ENCODE measurements at places on chromosomes 5 and 9. TPM values are rescaled to one million over a fixed set of nuclear protein-coding genes. Genes with fewer than 3 reads are reported as not detected.

Gene PCDHGA4
- total RNA-seq: 6.0 TPM

Gene CACNA1B
- total RNA-seq: 0.13 TPM

Gene SOX30
- not detected for total RNA-seq

Gene FBP2
- total RNA-seq: not detected

Gene DND1
- 0.26 TPM for total RNA-seq

Gene PCDHA7
- total RNA-seq: under 0.01 TPM

Gene LRRC19
- not detected for total RNA-seq

Gene GNA14
- 0.40 TPM for total RNA-seq

Gene CARTPT
- not detected for total RNA-seq

Gene SOWAHA
- total RNA-seq: 0.16 TPM

Gene KIAA0825
- total RNA-seq: 2.2 TPM

Gene ADAMTS6
- total RNA-seq: 32.3 TPM

Gene CAMSAP1
- total RNA-seq: 22.8 TPM

Gene ZSWIM6
- total RNA-seq: 8.5 TPM

Gene PCDHGA7
- total RNA-seq: 0.65 TPM

Gene PCDHGA5
- 1.3 TPM for total RNA-seq

Gene NXNL2
- total RNA-seq: not detected

Gene SERF1B
- 13.3 TPM for total RNA-seq

Gene LCN9
- not detected for total RNA-seq

Gene SPINK6
- total RNA-seq: not detected

Gene SPINK1
- total RNA-seq: 0.26 TPM

Gene ST6GALNAC4
- total RNA-seq: 56.2 TPM

Gene NCS1
- 57.9 TPM for total RNA-seq

Gene PIP5KL1
- total RNA-seq: 3.7 TPM

Gene CXCL14
- total RNA-seq: not detected

Gene MIGA2
- 11.1 TPM for total RNA-seq

Gene TSSK1B
- total RNA-seq: 0.26 TPM

Gene REEP2
- 28.3 TPM for total RNA-seq

Gene PTGS1
- total RNA-seq: 61.8 TPM

Gene GRIN1
- total RNA-seq: not detected

Gene REEP5
- 32.0 TPM for total RNA-seq

Gene ANKRD18B
- under 0.01 TPM for total RNA-seq

Gene FAT2
- total RNA-seq: 0.16 TPM

Gene F2RL1
- total RNA-seq: 125 TPM

Gene LIFR
- total RNA-seq: 64.1 TPM

Gene TNFSF15
- 0.08 TPM for total RNA-seq

Gene C5orf22
- 28.9 TPM for total RNA-seq

Gene IPPK
- 7.8 TPM for total RNA-seq

Gene IL13
- not detected for total RNA-seq

Gene MCIDAS
- not detected for total RNA-seq

Gene EXOSC3
- total RNA-seq: 18.1 TPM

Gene ENTREP1
- not detected for total RNA-seq

Gene OR1L8
- total RNA-seq: not detected

Gene NAIP
- total RNA-seq: 4.2 TPM

Gene NUTM2F
- total RNA-seq: not detected

Gene RFESD
- 1.3 TPM for total RNA-seq

Gene AQP7
- total RNA-seq: not detected

Gene SLC34A1
- total RNA-seq: not detected

Gene CHSY3
- total RNA-seq: 3.7 TPM

Gene PCDHGC3
- total RNA-seq: 51.5 TPM

Gene ISCA1
- 32.9 TPM for total RNA-seq

Gene FBLL1
- total RNA-seq: 0.26 TPM

Gene RASGRF2
- total RNA-seq: 7.5 TPM

Gene IFNA17
- not detected for total RNA-seq

Gene EPB41L4A
- total RNA-seq: 1.6 TPM

Gene OGN
- total RNA-seq: not detected

All from epithelial cell of alveolus of lung (primary cell).